ENCODE measurements at places on chromosomes 2 and 18.

- DNase-seq, result no peak
These were observed 14.0 kb downstream of the ASPRV1 start for GRCh38 chr2:69947325-69947931.

DNA sequence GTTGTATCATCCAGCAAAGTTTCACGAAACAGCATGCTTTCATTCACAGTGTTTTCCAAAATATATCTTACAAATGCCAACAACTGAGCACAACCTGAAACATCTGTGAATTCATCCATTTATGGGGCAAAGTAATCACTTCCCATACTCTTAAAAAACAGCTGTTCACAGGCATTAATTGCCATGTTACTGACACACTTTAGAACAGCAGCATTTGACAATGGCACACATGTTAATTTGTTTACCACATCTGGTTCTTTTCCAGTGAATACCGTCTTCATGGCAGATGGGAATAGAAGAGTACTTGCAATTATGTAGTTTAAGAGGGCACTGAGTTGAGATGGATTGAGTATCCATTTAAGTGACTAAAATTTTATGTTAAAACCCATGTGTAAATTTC, 347.4 kb upstream of the LRP1B start:
- no peak for DNase-seq

DNA sequence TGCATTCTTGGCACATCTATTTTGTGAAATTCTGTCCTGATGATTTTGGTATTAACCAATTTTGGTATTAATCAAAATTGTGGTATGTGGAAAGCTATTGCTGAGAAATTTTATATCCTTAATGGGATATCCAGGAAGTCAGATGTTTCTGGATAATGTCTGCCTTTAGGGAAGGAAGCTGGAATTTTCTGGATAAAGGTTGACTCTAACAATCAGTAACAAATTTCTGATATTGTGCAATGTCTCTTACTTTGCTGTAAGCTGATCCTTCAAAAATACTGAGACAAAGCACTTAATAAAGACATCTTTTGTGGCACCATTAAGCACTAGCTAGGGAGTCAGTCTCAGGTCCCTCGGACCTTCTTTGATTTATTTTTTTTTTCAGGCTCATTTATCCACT, 100.8 kb upstream of the UGP2 start:
- DNase-seq, result peak; percentile 21

DNA sequence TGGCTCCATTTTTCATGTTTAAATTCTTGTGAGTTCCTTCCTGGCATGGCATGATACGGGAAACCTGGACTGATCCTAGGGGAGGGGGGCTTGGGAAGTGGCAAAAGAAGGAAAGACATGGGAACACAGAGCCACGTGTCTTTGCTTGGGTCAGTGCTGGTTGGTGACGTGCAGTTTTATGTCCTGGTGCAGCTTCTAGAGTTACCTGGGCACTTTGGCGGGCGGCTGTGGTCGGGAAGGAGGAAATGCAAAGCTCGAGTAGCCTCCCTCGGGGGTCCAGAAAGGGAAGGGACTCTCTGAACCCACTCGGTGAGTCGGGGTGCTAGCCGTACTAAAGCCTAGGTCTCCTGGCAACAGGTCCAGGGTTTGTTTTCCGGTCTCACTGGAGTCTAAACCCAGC, 94.6 kb downstream of the APOB start:
- DNase-seq, result no peak

DNA sequence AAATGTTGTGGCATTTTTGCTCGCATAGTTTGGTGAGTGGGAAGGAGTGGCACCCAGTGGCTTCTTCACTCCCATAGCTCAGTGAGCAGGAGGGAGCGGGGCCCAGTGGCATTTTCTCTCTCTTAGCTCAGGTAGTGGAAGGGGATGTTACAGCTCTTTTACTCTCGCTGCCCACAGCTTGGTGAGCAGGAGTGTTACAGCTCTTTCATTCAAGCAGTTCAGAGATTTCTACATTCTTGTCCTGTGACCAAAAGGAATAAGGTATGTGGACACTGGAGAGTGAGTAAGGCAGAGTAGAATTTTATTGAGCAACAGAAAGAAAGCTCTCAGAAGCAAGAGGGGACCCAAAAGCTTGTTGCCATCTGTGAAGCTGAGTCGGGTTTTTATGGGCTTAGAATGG, 192.4 kb downstream of the SPAG16 start:
- no peak for DNase-seq

DNA sequence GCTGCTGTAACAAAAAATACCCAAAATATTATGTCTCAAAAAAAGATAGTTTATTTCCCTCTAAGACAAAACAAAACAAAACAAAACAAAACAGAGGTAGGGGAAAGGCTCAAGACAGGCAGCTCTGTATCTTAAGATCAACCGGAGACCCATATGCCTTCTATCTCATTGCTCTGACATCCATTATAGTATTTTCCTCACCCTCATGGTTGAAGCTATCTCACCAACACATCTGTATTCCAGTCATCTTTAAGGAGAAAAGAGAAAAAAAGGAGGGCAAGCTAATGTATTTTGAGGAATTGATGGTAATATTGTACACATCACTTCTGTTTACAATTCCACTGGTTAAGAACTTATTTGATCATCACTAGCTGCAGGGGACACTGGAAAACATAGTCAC, 239.7 kb downstream of the ICOS start:
- DNase-seq, result no peak

- DNase-seq, result peak; percentile 72
These were observed 109.1 kb upstream of the DNAJC10 start for GRCh38 chr2:182606728-182607681.

GRCh38 chr2:103268841-103269498, 507.1 kb downstream of the TMEM182 start:
- DNase-seq, result no peak

- no peak for DNase-seq
These were observed 2.4 kb downstream of the GPR45 start for GRCh38 chr2:105243961-105244360.

GRCh38 chr2:111135910-111136297, 15.2 kb downstream of the BCL2L11 start:
- DNase-seq, result peak; percentile 79

GRCh38 chr2:107738266-107738665, 88.4 kb upstream of the RGPD4 start:
- DNase-seq, result no peak

- no peak for DNase-seq
These were observed 19.2 kb upstream of the DRC1 start for GRCh38 chr2:26382564-26382963.

DNA sequence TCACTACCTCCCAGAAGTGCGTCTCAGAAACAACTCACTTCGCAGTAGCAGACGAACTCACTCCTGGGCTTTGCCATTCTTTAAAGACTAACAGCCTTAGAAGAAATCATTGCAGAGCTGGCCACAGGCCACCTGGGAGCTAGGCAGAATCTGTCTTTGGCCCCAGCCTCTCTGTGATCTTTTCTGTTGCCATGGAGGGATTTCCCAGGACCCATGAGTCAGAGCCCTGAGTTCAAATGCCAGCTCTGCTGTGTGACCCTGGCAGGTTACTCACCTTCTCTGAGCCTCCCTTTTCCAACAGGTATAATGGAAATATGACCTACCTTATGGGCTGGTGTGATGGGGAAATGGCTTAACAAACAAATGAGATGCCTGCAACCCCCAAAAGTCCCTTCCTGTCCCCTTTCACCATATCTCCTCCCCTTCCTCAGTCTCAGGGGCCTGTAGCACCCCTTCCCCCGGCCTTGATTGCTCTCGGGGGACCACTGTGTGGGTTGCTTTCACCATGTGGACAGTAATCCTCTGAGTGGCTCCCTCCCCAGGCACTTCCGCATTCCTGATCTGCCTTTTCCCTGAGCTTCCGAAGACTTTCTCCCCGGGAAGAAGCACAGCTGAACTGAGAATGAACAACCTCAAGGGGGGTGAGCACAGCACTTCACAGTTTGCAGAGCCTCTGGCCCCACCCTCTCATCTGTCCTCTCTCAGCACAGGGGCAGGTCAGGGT, 34.0 kb upstream of the SLC66A3 start:
- no peak for DNase-seq

GRCh38 chr2:237170020-237170419, 84.3 kb downstream of the COPS8 start:
- no peak for DNase-seq

- DNase-seq, result no peak
These were observed 100.4 kb upstream of the ZBTB14 start for GRCh38 chr18:5395860-5396448.

DNA sequence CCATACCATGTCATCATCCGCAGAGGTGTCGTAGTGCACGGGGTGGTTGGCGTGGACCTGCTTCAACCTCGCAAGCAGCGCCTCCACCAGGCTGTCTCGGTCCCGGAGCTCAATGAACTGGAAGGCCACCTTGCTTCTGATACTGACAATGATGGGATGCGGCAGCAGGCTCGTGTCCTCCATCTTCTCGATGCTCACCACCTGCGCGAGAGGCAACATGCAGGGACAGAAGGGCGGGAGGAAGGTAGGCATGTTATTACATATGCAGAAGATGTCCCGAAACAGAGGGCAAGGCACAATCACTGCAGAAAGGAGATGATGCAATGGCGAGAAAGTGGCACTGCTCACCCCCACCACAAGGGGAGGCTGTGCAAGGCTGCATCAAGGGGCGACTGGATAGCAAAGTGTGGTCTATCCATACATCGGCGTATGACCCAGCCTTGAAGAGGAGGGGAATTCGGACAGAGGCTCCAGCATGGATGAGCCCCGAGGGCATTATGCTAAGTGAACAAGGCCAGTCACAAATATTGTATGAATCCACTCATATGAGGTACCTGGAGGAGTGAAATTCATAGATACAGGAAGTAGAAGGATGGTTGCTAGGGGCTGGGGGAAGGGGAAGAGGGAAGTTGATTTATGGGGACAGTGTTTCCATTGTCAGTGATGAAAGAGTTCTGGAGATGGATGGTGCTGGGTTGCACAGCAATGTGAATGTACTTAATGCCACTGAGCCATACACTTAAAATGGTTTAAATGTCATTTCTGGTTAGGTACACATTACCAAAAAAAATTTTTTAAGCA, 36.6 kb downstream of the RPL31 start:
- peak; percentile 6 for DNase-seq

GRCh38 chr2:219727771-219728429, 100.5 kb downstream of the SLC4A3 start:
- DNase-seq, result peak; percentile 85

DNA sequence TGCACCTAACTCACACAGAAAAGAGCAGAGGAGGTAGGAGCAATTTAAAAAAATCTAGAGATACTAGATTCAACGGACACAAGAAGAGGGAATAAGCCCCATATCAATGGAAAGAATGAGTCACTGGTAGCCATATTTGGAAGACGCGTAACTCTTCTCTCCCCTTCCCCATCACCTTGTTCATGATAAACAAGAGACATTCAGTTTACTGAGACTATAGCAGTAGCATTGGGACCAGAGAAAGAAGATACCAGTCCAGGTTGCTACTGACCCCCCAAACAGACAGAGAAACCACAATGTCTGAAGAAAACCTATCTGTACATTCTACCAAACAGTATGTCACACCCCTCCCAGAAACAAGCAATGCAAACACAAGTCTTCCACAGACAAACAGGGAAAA, 81.1 kb downstream of the SLC66A3 start:
- peak; percentile 13 for DNase-seq

DNA sequence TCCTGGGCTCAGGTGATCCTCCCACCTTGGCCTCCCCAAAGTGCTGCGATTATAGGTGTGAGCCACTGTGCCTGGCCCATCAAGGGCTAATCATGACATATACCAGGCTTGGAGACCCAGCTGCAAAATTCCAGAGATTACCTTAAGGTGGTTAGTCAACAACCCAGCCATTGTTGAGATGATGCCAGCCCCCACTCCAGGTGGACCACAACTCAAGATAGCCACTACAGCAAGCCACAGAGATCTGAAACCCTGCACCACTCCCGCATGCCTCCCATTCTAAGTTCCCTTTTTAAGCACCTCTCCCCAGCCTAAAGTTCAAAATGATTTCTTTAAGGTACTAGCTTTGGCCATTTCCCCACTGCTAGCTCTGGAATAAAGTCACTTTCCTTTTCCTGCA, 4.6 kb upstream of the CLK1 start:
- no peak for DNase-seq

GRCh38 chr18:49335677-49336076, 124.8 kb downstream of the DYM start:
- DNase-seq, result no peak

GRCh38 chr2:58127111-58127510, 80.5 kb downstream of the VRK2 start:
- no peak for DNase-seq

- DNase-seq, result no peak
These were observed 78.7 kb downstream of the FTCDNL1 start for GRCh38 chr2:199772035-199772976.

GRCh38 chr2:69138793-69139459, 125.9 kb downstream of the ANTXR1 start:
- peak; percentile 91 for DNase-seq

GRCh38 chr2:120551522-120551921, 184.1 kb upstream of the GLI2 start:
- no peak for DNase-seq
